Common myeloid progenitor, CD34-positive (primary cell): ENCODE measurements at places on chromosomes 1 and 21.
A peak's percentile ranks its signal among the peaks of the same experiment; 100 is the strongest.

DNA sequence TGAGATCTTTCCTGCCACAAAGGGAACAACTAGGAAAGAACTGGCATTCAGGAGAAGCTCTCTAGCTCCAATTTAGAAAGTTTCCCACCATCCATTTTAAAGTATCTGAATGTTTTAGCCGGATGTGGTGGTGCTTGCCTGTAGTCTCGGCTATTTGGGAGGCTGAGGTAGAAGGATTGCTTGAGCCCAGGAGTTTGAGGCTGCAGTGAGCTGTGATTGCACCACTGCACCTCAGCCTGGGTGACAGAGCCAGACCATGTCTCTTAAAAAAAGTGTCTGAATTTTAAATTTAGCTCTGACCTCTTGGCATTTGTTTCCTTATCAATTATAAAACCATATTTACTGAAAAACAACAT lies 67.2 kb downstream of the RPAP2 start:
- no peak overlapping the region for H3K27ac ChIP-seq
- DNase-seq: no peak
- H3K4me3 ChIP-seq: no peak overlapping the region
- peaks cover 58% of the 10 kb centered on the region for H3K4me1 ChIP-seq
- no peaks in the 10 kb centered on the region for H3K27me3 ChIP-seq

DNA sequence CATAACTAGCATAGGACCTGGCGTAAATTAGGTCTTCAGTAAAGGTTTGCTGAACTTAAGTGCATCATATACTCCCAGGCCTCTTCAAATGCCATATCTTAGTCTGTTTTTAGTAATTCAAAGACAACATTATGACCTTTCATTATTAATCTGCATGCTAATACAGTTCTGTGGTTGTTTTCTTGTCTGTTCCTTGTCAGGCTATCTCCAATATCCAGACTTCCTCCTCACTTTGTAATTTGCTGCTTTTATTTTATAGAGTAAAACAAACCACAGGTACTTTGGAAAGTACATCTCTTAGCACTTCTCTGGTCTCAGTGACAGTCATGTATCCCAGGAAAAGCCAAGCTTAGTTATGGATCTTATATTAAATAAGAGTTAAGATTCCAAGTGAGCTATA lies 65.1 kb upstream of the BMP8A start:
- no peak overlapping the region for H3K27ac ChIP-seq
- H3K4me3 ChIP-seq: no peak overlapping the region
- peaks cover 81% of the 10 kb centered on the region for H3K36me3 ChIP-seq
- no peaks in the 10 kb centered on the region for H3K27me3 ChIP-seq

- H3K27ac ChIP-seq: no peak overlapping the region
- peaks cover 4% of the 10 kb centered on the region for H3K4me1 ChIP-seq
- no peak overlapping the region for H3K4me3 ChIP-seq
- H3K36me3 ChIP-seq: no peaks in the 10 kb centered on the region
These were observed 38.6 kb upstream of the GADD45A start for GRCh38 chr1:67646145-67647035.

GRCh38 chr1:54600947-54601721 lies 22.2 kb downstream of the FAM151A start:
- no peak overlapping the region for H3K27ac ChIP-seq
- no peak overlapping the region for H3K4me3 ChIP-seq
- peaks cover 3% of the 10 kb centered on the region for H3K36me3 ChIP-seq

- H3K36me3 ChIP-seq: no peaks in the 10 kb centered on the region
- no peaks in the 10 kb centered on the region for H3K4me1 ChIP-seq
- H3K4me3 ChIP-seq: no peak overlapping the region
- H3K27ac ChIP-seq: no peak overlapping the region
These were observed 40.4 kb upstream of the ZSWIM5 start for GRCh38 chr1:45246760-45247159.

GRCh38 chr1:42189931-42190853 lies 25.6 kb upstream of the GUCA2A start:
- no peak for DNase-seq
- H3K4me3 ChIP-seq: no peak overlapping the region
- H3K4me1 ChIP-seq: no peaks in the 10 kb centered on the region
- no peak overlapping the region for H3K27ac ChIP-seq
- H3K36me3 ChIP-seq: peaks cover 12% of the 10 kb centered on the region
- no peaks in the 10 kb centered on the region for H3K27me3 ChIP-seq

DNA sequence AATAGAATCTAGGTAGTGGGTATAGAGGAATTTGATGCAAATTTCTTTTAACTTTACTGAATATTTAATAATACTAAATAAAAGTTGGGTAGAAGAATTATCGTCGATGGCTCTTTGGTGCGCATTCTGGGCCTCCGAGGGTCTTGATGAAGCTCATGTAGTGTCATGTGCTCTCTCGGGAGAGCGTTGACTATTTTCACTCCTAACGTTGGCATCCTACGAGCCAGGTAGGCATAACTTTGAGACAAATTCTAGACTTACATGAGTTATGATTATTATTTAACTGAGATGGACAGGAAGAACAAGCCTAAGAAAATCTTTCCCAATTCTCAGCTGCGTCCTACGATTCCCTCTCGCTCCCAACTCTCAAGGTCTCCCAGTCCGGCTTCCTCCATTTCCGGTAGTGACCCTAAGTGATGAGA lies 550 bp upstream of the PCAT6 start:
- H3K4me1 ChIP-seq: peaks cover 17% of the 10 kb centered on the region
- peaks cover 4% of the 10 kb centered on the region for H3K27me3 ChIP-seq
- H3K27ac ChIP-seq: no peak overlapping the region
- no peaks in the 10 kb centered on the region for H3K36me3 ChIP-seq
- H3K4me3 ChIP-seq: peak overlapping the region; percentile 85
- DNase-seq: no peak

DNA sequence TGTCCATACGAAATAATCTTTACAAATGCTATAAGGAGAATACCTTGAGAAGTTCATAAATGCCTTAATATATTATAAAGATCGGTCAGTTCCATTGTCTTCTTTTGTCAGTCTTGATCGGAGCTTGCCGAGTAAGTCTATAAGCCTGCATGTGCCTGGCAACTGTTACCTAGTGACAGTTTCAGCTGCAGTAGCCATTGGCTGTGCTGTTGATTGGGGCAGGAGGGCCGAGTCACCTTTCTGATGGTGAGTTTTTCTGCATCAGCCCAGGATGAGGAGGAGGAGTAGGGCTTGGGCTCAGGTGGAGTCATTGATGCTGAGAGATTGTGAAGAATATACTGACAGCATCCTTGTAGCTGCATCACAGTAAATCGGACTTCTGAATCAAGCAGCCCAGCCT lies 1.9 kb upstream of the GPR52 start:
- H3K4me1 ChIP-seq: no peaks in the 10 kb centered on the region
- no peak overlapping the region for H3K4me3 ChIP-seq
- H3K27ac ChIP-seq: no peak overlapping the region
- H3K27me3 ChIP-seq: no peaks in the 10 kb centered on the region
- DNase-seq: no peak

- peaks cover 35% of the 10 kb centered on the region for H3K36me3 ChIP-seq
- no peak overlapping the region for H3K27ac ChIP-seq
- H3K27me3 ChIP-seq: no peaks in the 10 kb centered on the region
- no peak for DNase-seq
- peaks cover 59% of the 10 kb centered on the region for H3K4me1 ChIP-seq
These were observed 2.1 kb downstream of the RBM15 start for GRCh38 chr1:110341146-110341871.

DNA sequence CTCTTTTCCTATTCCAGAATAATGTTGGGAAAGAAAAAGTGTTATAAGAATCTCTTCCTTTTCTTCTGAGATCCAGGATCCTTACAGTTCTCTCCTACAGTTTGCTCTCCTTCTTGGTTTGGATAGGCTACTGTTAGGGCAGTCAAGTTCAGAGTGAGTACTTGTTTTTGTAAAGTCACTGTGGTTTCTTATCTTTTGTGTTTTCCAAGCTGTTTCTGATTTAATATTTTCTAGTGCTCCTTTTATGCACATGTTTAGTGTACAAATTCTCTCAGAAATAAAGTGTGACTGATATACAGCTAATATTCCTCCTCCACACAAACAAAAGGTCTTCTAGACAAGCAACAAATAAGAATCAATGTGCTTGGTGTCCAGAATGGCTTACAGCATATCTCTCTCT lies 107.7 kb downstream of the BACH1 start:
- H3K36me3 ChIP-seq: no peaks in the 10 kb centered on the region
- peak; percentile 43 for DNase-seq
- no peak overlapping the region for H3K4me3 ChIP-seq
- no peaks in the 10 kb centered on the region for H3K27me3 ChIP-seq
- no peak overlapping the region for H3K27ac ChIP-seq
- no peaks in the 10 kb centered on the region for H3K4me1 ChIP-seq

GRCh38 chr1:93904228-93904627 lies 5.0 kb downstream of the GCLM start:
- DNase-seq: peak; percentile 66
- H3K36me3 ChIP-seq: peaks cover 4% of the 10 kb centered on the region
- no peak overlapping the region for H3K4me3 ChIP-seq
- no peaks in the 10 kb centered on the region for H3K4me1 ChIP-seq
- H3K27ac ChIP-seq: no peak overlapping the region

- H3K4me3 ChIP-seq: no peak overlapping the region
- no peaks in the 10 kb centered on the region for H3K36me3 ChIP-seq
These were observed 17.6 kb upstream of the PARP1 start for GRCh38 chr1:226425431-226426031.

- H3K36me3 ChIP-seq: no peaks in the 10 kb centered on the region
- no peak overlapping the region for H3K27ac ChIP-seq
- no peaks in the 10 kb centered on the region for H3K4me1 ChIP-seq
- H3K4me3 ChIP-seq: no peak overlapping the region
- DNase-seq: no peak
These were observed 207.0 kb downstream of the SIPA1L2 start for GRCh38 chr1:232422898-232423297.

GRCh38 chr1:227445092-227445674 lies 118.2 kb upstream of the ZNF678 start:
- H3K4me3 ChIP-seq: no peak overlapping the region
- no peaks in the 10 kb centered on the region for H3K27me3 ChIP-seq
- no peak overlapping the region for H3K27ac ChIP-seq
- peaks cover 8% of the 10 kb centered on the region for H3K4me1 ChIP-seq
- no peak for DNase-seq
- no peaks in the 10 kb centered on the region for H3K36me3 ChIP-seq

GRCh38 chr1:46030074-46030870 lies 102.2 kb downstream of the PIK3R3 start:
- DNase-seq: no peak
- H3K4me3 ChIP-seq: no peak overlapping the region
- no peaks in the 10 kb centered on the region for H3K4me1 ChIP-seq
- no peaks in the 10 kb centered on the region for H3K27me3 ChIP-seq
- H3K27ac ChIP-seq: no peak overlapping the region

- no peak overlapping the region for H3K27ac ChIP-seq
- no peak overlapping the region for H3K4me3 ChIP-seq
- H3K36me3 ChIP-seq: no peaks in the 10 kb centered on the region
- DNase-seq: no peak
These were observed 61.4 kb downstream of the ACTL8 start for GRCh38 chr1:17816511-17816910.

- H3K4me3 ChIP-seq: no peak overlapping the region
- DNase-seq: no peak
- H3K36me3 ChIP-seq: no peaks in the 10 kb centered on the region
- H3K4me1 ChIP-seq: no peaks in the 10 kb centered on the region
These were observed 458.2 kb downstream of the ADGRL2 start for GRCh38 chr1:82258887-82259286.

GRCh38 chr1:161952607-161953172 lies 71.0 kb downstream of the OLFML2B start:
- H3K27me3 ChIP-seq: no peaks in the 10 kb centered on the region
- peaks cover 6% of the 10 kb centered on the region for H3K36me3 ChIP-seq
- H3K4me3 ChIP-seq: no peak overlapping the region

GRCh38 chr1:26350343-26350700 lies 3.6 kb downstream of the CRYBG2 start:
- no peaks in the 10 kb centered on the region for H3K36me3 ChIP-seq
- H3K27ac ChIP-seq: no peak overlapping the region
- no peak for DNase-seq
- no peaks in the 10 kb centered on the region for H3K4me1 ChIP-seq
- H3K27me3 ChIP-seq: no peaks in the 10 kb centered on the region

DNA sequence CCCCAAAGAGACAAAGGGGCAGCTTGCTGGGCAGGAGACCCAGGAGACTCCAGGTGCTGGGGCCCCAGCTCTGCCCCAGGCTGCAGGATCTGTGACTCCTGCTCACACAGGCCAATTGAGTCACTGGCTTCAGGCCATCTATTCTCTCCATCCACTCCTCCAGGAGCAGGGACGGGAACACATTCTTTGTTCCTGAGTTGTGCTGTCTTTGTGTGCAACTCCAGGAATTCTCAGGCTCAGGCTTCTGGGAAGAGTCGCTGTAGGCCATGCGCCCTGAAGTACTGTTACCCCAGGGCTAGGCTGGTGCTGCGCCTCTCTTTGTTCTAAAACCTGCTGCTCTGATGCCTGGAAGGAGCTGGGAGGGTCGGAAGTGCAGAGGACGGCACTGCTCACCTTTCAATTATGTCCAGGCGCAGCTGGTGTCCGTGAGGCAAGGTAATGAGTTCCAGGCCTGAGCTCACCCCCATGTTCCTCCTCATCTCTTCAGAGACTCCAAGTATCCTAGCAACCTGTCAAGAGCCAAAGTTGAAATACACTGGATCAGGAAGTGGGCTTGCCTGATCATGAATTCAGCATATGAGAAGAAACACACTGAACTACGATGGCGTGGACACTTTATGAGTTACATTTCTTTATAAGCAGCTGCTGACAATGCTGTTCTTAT lies 105.9 kb downstream of the BCAR3 start:
- no peaks in the 10 kb centered on the region for H3K27me3 ChIP-seq
- DNase-seq: no peak
- no peaks in the 10 kb centered on the region for H3K4me1 ChIP-seq
- no peaks in the 10 kb centered on the region for H3K36me3 ChIP-seq
- no peak overlapping the region for H3K4me3 ChIP-seq
- H3K27ac ChIP-seq: no peak overlapping the region

- H3K27me3 ChIP-seq: no peaks in the 10 kb centered on the region
- H3K27ac ChIP-seq: no peak overlapping the region
- H3K4me1 ChIP-seq: no peaks in the 10 kb centered on the region
- DNase-seq: no peak
- no peak overlapping the region for H3K4me3 ChIP-seq
These were observed 7.1 kb upstream of the DUSP10 start for GRCh38 chr1:221748981-221749380.
